ENCODE measurements at places on chromosomes 16 and 17.

DNA sequence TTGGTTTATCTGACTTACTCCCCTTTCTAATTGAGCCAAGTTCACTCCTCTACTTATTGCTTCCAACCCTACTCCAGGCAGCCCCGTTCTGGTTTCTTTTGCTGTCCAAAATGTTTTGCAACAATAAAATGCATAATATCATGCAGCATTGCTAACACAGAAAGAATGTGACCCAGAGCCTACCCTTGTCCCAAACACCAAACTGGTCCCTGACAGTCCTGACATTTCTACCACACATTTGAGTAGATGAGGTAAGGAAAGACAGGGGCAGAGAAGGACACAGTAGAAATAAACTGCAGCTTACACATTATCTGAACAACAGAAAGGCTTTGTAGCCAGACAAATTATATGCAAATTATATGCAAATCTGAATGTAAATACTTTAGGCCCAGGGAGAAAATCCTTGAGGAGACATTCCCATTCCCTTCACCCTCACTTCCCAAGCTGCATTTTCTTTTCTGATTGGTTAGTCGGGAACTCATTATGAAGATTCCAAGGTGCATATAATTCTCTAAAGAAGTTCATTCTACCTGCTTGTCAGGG lies 31.6 kb downstream of the SOX9 start:
- DNase-seq, result no peak

DNA sequence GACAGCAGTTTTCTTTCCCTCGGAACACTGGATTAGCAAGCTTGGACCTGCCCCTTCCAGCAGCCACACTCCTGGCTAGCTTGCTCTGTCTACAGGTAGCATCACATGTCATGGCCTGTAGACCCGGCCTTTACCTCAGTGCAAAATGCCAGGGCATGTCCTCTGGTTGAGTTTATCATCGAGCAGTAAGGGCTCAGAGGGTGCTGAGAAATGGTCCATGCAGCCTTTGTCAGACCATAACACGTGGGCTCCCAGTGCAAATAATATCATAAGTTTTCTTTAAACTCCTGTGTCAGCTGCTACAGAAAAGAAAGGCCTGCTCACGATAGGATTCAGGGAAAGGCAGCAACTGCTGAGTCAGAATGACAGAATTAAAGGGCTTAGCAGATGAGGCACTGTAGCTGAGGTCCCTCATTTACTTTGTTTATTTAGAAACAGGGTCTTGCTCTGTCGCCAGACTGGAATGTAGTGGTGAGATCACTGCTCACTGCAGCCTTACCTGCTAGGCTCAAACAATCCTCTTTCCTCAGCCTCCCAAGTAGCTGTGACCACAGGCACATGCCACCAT lies 8.0 kb upstream of the GNA13 start:
- DNase-seq, result no peak

DNA sequence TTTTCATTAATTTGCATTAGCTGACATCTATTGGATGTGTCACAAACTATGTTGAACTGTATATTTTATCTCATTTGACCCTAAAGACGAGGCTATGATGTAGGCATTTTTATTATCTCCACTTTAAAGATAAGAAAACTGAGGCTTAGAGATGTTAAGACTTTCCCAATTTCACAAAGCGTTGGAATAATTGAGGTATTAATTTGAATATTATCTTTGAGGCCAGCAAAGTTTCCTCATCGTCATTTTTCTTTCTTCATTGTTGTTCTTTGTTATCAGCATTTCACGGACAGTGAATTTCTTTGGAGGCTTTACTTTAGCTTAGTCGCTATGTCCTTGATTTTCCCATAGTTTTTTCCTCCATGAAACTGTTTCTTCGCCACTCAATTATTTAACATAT lies 227.5 kb upstream of the MYOCD start:
- no peak for DNase-seq

GRCh38 chr17:21170809-21171208 lies 43.2 kb downstream of the TMEM11 start:
- no peak for DNase-seq

GRCh38 chr17:64180089-64181073 lies 50.4 kb upstream of the ERN1 start:
- no peak for DNase-seq

DNA sequence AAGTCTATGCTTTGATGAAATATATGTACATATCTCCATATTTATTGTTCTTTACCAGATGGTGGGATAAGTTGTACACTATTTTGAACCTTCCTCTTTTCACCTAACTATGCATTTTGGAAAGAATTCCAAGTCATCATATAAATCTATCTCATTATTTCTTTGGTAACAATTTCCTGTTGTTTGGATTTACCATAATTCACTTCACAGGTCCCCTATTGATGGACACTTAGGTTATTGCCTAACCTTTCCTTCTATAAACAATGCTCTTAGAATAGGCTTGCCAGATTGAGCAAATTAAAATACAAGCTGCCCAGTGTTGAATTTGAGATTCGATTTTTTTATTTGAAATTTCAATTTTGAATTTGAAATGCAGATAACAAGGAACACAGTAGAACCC lies 28.9 kb upstream of the DHX8 start:
- DNase-seq, result no peak

- no peak for DNase-seq
These were observed 605.5 kb downstream of the RBFOX1 start for GRCh38 chr16:7938175-7938574.

GRCh38 chr17:65312718-65313377 lies 175.7 kb downstream of the RGS9 start:
- DNase-seq, result no peak

- no peak for DNase-seq
These were observed 295.3 kb upstream of the PMFBP1 start for GRCh38 chr16:72467157-72467759.

- no peak for DNase-seq
These were observed 37.9 kb downstream of the NDEL1 start for GRCh38 chr17:8473451-8474192.

GRCh38 chr16:65681406-65681805 lies 559.5 kb upstream of the CDH11 start:
- DNase-seq, result no peak

DNA sequence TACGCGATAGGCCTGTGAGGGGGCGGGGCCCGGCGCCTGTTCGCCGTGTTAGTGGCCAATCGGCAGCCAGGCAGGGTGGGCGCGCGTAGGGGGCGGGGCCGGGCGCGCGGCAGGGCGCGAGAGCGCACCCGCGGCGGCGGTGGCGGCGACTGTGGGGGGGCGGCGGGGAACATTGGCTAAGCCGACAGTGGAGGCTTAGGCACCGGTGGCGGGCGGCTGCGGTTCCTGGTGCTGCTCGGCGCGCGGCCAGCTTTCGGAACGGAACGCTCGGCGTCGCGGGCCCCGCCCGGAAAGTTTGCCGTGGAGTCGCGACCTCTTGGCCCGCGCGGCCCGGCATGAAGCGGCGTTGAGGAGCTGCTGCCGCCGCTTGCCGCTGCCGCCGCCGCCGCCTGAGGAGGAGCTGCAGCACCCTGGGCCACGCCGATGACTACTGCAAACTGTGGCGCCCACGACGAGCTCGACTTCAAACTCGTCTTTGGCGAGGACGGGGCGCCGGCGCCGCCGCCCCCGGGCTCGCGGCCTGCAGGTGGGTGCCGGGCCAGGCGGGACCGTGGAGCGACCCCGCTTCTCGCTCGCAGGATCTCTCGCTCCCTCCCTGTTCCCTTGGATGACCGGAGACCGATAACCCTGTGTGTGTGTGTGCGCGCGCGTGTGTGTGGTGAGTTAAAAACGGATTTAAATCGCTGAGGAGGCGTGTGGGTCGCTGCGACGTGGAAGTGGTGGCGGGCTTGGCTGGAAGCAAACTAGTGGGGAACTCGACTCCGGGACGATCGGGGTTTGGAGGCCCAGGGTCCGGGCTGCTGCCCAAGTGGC lies at the start of gene NFATC3:
TSS of gene NFATC3 (plus strand) at position 112 of the 813 bp plus-strand sequence. CDS start at position 424, 312 bp downstream.
- peak; percentile 99 for DNase-seq

DNA sequence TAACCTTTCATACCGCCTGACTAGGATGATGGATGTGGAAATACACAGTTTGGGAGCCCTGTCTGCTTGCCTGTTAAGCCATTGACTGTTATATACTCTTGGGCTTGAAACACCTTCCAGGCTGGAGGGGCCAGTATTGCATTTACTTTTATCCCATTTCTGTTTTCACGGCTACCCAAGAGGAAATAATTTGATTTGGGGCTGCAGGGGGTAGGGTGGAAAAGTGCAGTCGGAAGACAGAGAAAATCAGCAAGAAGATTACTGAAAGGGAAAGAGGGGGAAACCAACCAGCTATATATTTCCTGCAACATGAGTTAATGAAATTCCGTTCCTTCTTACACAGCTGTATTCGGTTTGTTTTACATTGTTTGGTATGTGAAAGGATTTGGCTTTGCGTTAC lies 202.5 kb downstream of the CDH13 start:
- DNase-seq, result no peak

DNA sequence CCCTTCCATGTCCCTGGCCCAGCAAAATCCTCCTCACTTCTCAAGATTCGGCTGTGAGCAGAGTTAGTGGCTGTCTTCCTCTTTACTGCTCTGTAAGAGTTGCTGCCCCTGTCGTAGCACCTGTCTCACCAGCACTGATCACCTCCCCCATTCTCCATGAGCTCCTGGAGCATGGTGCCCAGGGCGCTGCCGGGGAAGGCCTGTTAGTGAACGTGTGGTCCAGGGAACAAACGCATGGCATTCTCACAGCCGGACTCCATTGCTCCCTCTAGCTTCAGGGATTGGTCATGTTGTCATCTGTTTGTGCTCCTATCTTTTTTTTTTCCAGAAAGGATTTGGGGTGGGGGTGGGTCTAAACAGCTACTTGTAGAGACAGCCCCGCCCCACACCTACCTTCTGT lies 141.2 kb downstream of the CMIP start:
- no peak for DNase-seq

DNA sequence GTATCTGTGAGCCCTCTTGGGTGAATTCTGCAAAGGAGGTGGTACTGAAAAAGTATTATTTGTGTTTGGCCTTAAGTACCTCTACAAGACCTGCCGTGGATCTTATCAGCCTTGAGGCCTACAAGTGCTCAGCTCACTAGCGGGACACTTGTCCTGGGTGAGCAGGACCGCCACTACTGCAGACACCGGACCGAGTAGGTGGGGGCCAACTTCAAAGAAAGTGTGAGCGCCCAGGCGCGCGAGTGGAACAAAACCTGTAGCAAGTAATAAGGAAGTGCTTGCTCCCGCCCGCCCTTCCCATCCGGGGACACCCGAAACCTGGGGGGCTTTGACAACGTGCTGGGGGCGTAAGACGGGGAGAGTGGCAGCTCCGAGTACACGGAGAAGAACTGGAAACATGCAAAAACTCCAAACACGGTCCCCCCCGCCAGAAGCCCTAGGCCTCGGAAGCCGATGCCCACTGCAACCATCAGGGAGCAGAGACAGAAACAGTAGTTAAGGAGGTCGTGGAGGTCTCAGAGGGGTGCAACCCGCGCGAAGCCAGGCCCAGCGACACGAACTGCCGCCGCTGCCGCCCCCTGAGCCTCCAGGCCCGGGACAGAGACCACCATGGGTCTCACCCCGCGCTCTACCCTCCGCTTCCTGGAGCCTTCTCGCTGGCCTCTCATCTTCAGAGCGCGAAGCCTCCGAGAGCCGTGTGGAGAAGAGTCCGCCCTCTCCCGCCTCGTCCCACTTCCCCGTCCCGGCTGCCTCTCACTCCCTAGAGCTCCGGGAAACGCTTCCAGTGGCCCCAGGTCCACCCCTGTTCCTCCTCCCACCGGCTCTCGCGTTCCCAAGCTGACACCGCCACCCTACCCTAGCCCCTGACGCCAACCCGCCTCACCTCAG lies 537 bp downstream of the CNOT1 start:
- DNase-seq, result peak; percentile 40

DNA sequence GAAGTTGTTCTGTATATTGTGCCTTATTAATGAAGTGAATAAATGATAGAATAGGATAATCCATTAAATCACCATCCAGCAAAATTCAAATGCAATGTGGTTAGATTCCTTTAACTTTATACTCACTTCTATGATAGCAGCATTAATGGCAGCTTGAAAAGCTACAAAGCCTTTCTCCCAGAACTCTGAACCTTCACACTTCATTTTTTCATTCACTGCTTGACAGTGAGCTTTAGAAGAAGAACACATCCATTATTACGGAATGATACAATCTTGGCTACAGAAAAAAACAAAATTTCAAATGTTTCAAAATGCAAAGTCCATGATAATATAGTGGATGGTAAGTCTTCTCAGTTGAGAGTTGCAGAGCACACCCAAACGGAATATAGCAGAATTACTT lies 16.4 kb downstream of the ABCA9 start:
- DNase-seq, result no peak

DNA sequence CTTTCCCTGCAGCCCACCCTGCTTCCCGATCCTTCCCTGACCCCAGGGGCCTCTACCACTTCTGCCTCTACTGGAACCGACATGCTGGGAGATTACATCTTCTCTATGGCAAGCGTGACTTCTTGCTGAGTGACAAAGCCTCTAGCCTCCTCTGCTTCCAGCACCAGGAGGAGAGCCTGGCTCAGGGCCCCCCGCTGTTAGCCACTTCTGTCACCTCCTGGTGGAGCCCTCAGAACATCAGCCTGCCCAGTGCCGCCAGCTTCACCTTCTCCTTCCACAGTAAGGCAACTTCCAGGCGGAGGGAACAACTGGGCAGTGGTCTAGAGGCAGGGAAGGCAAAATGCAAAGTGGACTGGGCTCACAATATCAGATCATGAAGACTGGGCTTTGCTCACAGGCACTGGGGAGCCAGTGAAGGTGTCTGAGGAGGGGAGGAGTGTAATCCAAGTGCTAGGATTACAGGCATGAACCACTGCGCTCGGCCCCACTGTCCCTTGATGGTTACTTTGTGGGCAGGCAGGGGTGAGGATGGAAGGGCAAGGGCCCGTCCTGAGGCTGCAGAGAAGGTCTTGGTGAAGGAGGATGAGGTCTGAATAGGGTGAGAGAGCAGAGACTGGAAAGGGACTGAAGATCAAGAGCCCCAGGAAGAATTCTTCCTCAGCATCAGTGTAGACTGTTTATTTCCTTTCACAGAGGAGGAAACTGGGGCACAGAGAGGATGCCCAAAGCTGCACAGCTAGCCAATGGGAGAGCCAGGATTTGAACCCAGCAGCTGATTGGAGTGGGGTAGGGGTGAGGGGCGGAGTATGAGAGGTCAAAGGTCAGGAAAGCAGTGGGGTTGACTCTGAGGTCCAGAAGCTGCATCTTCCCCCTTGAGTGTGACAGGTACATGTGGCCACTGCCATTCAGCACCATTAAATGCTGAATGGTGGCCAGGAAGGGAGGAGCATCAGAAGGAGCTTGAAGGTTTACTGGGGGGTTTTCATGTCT lies 16.5 kb upstream of the ADGRG3 start:
- no peak for DNase-seq
